ENCODE measurements at places on chromosomes 12 and 14.

DNA sequence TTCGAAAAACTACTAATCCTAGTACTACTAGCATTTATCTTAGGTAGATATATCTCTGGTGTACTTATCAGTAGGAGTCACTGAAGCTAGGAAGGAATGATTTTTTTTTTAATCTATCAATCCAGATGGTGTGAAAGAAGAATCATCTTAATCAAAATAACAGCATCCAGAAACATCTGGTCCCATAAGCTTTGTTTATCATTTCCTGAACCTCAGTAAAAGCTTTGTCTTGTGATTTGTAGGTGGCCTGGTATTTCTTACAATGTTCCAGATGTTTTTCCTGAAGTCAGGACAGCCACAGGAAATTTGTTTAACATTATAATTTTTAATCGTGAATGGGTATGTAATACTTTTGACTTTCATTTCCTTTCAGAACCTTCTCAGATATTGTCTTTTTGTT is 28.0 kb upstream of the LUM start:
- no peaks in the 10 kb centered on the region for H3K36me3 ChIP-seq
- H3K27ac ChIP-seq, result peak overlapping the region; percentile 71
- H3K4me1 ChIP-seq, result peaks cover 9% of the 10 kb centered on the region
- H3K27me3 ChIP-seq, result no peaks in the 10 kb centered on the region
- no peak for DNase-seq

GRCh38 chr14:34211732-34212131 is 250.3 kb downstream of the SPTSSA start:
- no peak overlapping the region for H3K27ac ChIP-seq
- H3K4me3 ChIP-seq, result no peak overlapping the region
- no peaks in the 10 kb centered on the region for H3K27me3 ChIP-seq
- H3K36me3 ChIP-seq, result no peaks in the 10 kb centered on the region
- H3K4me1 ChIP-seq, result no peaks in the 10 kb centered on the region

DNA sequence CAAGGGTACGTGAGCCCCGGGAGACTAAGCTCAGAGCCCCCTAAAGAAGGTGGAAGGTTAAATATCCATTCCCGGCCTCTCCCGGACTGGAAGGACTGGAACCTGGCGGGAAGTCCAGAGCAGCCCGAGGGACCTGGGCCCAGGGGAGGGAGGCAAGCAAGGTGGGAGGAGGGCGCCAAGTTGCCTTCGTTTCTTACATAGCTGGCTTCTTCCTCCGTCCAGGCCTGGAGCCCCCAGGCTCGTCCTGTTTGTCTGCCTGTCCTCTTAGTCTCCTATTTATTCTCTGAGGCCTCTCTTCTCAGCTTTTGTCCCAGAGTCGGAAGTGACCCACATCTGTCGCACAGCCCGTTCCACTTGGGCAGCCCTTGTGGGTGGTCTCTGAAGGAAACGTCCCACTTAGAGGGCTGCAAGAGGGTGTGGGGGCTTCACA is 745 bp downstream of the PCK2 start:
- peak overlapping the region; percentile 89 for H3K4me3 ChIP-seq
- peak; percentile 22 for DNase-seq
- H3K27ac ChIP-seq, result peak overlapping the region; percentile 82
- H3K4me1 ChIP-seq, result peaks cover 12% of the 10 kb centered on the region
- H3K27me3 ChIP-seq, result no peaks in the 10 kb centered on the region

DNA sequence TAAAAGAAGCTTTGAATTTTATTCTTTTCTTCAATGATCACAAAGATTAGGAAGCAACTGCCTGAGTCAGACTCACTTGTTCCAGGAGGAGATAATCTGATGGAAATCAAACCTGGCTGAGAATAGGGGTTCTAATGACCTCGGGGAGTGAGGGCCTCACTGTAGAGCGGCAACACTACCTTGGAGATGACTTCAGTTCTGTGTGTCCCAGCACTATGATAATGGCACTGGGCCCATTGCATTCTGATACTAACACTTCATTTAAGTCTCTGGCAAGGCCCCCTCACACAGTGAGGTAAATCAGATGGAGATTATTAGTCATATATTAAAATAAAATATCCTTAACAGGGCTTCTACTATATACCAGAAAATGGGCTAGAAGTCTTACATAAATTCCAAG is 233.3 kb upstream of the EGLN3 start:
- no peak overlapping the region for H3K4me3 ChIP-seq
- H3K4me1 ChIP-seq, result no peaks in the 10 kb centered on the region

GRCh38 chr12:14840616-14841015 is 2.7 kb downstream of the ART4 start:
- no peaks in the 10 kb centered on the region for H3K36me3 ChIP-seq
- DNase-seq, result no peak
- H3K4me1 ChIP-seq, result peaks cover 9% of the 10 kb centered on the region

GRCh38 chr12:64093689-64094088 is 128.4 kb downstream of the KICS2 start:
- no peak for DNase-seq
- H3K4me3 ChIP-seq, result no peak overlapping the region
- H3K27ac ChIP-seq, result no peak overlapping the region
- H3K36me3 ChIP-seq, result no peaks in the 10 kb centered on the region

DNA sequence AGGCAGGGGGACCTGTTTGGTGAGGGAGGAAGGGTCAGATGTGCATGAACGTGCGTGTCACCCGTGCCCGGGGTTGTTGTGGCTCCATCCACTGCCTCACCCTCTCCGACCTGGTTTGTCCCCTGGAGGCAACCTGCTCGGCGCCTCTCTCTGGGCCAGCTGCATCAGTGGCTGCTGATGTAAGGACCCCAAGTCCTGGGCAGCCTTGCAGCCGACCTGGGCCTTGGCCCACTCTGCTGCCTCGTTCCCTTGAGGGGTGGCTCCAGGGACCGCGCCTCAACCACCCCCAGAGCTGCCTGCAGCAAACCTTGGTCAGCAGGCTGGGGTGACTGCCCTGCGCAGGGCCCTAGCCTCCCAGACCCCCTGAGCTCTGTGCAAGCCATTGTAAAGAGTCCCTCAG is 351.7 kb downstream of the TMEM121 start:
- H3K36me3 ChIP-seq, result no peaks in the 10 kb centered on the region
- no peaks in the 10 kb centered on the region for H3K27me3 ChIP-seq
- no peak overlapping the region for H3K4me3 ChIP-seq

- no peaks in the 10 kb centered on the region for H3K4me1 ChIP-seq
- H3K36me3 ChIP-seq, result no peaks in the 10 kb centered on the region
Measured at GRCh38 chr12:39972119-39972518, 133.8 kb downstream of the SLC2A13 start.

DNA sequence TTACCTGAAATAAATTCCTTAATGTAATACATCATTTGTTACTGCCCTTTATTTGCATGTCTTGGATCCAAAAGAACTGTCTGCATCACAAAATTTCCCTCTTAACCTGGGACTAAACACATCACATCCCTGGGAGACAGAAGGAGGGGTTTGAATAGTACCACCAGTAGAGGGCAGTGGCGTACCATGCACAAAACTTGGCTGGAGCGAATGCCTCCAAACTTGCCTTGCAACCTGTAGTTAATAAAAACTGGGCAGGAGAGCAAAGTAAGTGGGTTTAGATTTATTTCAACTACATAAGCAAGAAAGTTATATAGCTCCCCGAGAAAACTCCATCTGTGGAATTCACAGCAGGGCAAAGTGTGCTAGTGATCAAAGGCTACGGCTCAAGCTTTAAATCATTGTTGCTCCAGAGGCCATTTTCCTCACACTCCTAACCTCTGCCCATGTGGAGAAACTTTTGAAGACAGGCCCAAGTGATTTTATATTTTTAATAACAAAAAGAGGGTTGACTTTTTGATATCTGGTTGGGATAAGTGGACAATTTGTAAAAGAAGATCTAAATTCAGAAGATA is 1176.7 kb upstream of the SEL1L start:
- H3K27ac ChIP-seq, result no peak overlapping the region
- peak; percentile 85 for DNase-seq
- no peaks in the 10 kb centered on the region for H3K4me1 ChIP-seq
- no peak overlapping the region for H3K4me3 ChIP-seq
- H3K36me3 ChIP-seq, result no peaks in the 10 kb centered on the region
- no peaks in the 10 kb centered on the region for H3K27me3 ChIP-seq

DNA sequence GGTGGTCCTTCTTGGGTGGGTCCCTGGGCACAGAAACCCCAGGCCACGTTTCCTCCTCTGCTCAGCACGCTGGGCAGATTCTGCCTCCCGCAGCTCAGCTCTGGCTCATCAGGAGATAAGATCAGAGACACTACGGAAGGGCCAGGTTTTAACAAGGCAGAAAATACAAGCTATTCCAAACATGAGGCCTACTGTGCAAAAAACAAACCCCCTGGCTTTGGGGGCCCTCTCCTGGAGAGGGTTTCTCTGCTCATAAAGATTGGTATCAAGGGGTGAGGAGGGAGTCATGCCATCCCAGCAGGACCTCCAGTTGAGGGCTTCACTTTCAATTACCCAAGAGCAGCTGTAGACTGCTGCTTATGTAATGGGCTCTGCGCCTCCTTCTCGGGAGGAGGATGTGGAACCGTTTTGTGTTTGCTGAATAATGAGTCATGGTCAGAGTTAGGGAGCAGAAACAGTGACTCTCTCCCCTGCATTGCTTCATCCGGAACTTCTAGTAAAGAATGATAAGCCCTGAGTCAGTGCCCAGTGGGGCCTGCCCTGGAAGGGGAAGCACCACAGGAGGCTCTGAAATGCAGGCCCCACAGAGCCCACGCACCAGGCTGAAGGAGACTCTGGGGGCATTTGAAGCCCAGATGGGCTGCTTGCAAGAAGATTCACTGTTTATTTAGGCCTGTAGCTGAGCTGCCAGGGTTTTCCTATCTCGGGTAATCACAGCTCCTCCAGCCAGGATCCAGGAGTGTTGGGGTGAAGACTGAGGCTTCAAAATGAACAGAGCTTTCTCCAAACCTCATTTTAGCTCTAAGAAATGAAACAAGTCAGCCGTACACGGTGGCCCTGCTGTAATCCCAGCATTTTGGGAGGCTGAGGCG is 79.3 kb downstream of the SSPN start:
- H3K36me3 ChIP-seq, result no peaks in the 10 kb centered on the region
- no peak overlapping the region for H3K4me3 ChIP-seq
- peak; percentile 86 for DNase-seq
- H3K4me1 ChIP-seq, result peaks cover 55% of the 10 kb centered on the region
- no peaks in the 10 kb centered on the region for H3K27me3 ChIP-seq

- H3K27me3 ChIP-seq, result no peaks in the 10 kb centered on the region
- no peak overlapping the region for H3K27ac ChIP-seq
- H3K4me1 ChIP-seq, result no peaks in the 10 kb centered on the region
- H3K4me3 ChIP-seq, result no peak overlapping the region
- DNase-seq, result no peak
Measured at GRCh38 chr12:131223171-131223761, 269.6 kb downstream of the ADGRD1 start.

DNA sequence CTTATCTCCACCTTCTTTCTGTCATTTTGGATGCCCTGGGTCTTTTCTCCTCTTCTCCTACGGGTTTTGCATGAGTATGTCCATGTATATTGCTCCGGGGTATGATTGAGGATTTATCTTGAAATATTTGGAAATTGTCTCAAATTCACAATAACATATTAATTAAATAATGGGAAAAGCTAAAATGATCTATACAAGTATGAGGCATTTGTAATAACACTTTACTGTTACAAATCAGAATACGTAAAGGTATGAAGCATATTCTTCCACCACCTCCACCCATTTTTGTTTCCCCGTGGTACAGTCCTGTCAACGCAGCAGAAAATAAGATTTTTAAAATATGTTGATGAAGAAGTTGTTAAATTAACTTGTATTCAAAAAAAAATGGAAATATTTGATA is 91.3 kb downstream of the PPP2R5C start:
- no peak overlapping the region for H3K4me3 ChIP-seq
- H3K4me1 ChIP-seq, result peaks cover 9% of the 10 kb centered on the region
- H3K27me3 ChIP-seq, result no peaks in the 10 kb centered on the region
- H3K36me3 ChIP-seq, result no peaks in the 10 kb centered on the region
- DNase-seq, result no peak
- H3K27ac ChIP-seq, result no peak overlapping the region

DNA sequence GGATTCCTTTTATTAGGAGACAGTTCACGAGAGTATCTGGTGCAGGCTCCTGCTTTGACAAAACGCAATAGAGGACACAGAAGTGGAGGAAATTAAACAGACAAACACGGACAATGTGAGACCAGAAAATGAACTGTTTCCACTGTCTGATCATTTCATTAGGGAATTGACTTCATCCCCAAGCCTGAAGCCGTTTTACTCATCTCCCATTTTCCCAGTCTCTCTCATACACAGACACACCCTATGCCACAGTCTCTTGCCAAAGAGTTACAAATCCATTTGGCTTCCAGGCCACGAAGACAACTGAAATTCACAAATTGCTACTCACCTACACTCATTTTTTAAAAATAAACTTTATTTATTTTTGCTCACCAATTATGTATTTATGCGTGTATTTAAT is 1087.8 kb upstream of the TMEM132C start:
- H3K4me1 ChIP-seq, result no peaks in the 10 kb centered on the region
- H3K36me3 ChIP-seq, result no peaks in the 10 kb centered on the region
- no peaks in the 10 kb centered on the region for H3K27me3 ChIP-seq
- DNase-seq, result no peak

- H3K36me3 ChIP-seq, result no peaks in the 10 kb centered on the region
- no peak overlapping the region for H3K27ac ChIP-seq
- no peak overlapping the region for H3K4me3 ChIP-seq
- no peaks in the 10 kb centered on the region for H3K4me1 ChIP-seq
Measured at GRCh38 chr12:71797531-71797930, 42.0 kb upstream of the TBC1D15 start.

- H3K36me3 ChIP-seq, result no peaks in the 10 kb centered on the region
- H3K27ac ChIP-seq, result no peak overlapping the region
- H3K27me3 ChIP-seq, result no peaks in the 10 kb centered on the region
- peaks cover 6% of the 10 kb centered on the region for H3K4me1 ChIP-seq
- no peak for DNase-seq
Measured at GRCh38 chr14:96274543-96274942, 18.5 kb downstream of the BDKRB1 start.

DNA sequence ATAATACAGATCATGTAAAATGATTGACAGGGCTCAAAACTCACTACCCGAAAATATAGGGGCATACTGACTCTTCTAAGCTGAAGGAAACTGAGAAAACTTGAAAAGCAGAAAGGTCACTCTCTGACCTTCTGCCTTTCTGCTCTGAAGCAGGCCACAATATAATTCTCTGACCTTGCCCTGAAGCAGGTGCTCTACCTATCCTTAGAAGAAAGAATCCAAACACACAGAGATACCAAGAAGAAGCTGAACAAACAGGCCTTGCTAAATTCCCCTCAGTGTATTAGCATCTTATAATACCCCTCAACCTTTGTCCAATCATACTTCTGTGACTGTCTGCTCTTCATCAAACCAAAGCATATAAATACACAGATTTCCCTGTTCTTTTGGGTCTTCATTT is 60.9 kb upstream of the BBS10 start:
- no peaks in the 10 kb centered on the region for H3K36me3 ChIP-seq
- H3K27ac ChIP-seq, result no peak overlapping the region
- H3K27me3 ChIP-seq, result no peaks in the 10 kb centered on the region
- H3K4me3 ChIP-seq, result no peak overlapping the region

GRCh38 chr12:110531741-110532333 is 29.7 kb downstream of the RAD9B start:
- H3K4me3 ChIP-seq, result no peak overlapping the region
- no peak for DNase-seq
- H3K4me1 ChIP-seq, result peaks cover 6% of the 10 kb centered on the region
- no peaks in the 10 kb centered on the region for H3K36me3 ChIP-seq
- H3K27me3 ChIP-seq, result no peaks in the 10 kb centered on the region

DNA sequence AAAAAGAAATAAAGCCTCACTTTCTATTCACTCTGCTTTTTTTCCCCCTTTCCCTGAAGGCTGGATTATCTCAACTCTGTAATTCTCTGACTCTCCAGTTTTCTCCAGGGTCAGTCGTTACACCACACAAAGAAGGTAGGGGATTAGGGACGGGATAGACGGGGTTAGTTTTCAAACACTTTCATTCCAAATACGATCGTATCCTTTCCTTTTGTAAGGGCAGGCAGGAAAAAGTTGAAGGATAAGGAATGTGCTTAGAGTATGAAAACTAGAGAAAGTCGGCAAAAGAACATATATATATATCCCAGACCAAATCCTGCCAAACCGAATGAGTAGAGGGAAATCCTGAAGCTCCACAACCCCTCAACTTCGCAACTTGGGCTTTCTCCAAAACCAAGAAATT is 581 bp upstream of the ESYT1 start:
- no peaks in the 10 kb centered on the region for H3K36me3 ChIP-seq
- DNase-seq, result no peak
- peaks cover 26% of the 10 kb centered on the region for H3K4me1 ChIP-seq

Data from testis (tissue), 5 donors.